ENCODE measurements at places on chromosomes 7 and 10. TPM values are rescaled to one million over a fixed set of nuclear protein-coding genes. Genes with fewer than 3 reads are reported as not detected.

The MMP21 gene
- 0.23 TPM for total RNA-seq

The SPDYE2 gene
- total RNA-seq = not detected

The PNLIPRP2 gene
- not detected for total RNA-seq

The UCN3 gene
- not detected for total RNA-seq

The GALNT17 gene
- total RNA-seq = 2.7 TPM

Data from mesothelial cell of epicardium (in vitro differentiated cells).